ENCODE measurements at places on chromosomes 1 and 21.

DNA sequence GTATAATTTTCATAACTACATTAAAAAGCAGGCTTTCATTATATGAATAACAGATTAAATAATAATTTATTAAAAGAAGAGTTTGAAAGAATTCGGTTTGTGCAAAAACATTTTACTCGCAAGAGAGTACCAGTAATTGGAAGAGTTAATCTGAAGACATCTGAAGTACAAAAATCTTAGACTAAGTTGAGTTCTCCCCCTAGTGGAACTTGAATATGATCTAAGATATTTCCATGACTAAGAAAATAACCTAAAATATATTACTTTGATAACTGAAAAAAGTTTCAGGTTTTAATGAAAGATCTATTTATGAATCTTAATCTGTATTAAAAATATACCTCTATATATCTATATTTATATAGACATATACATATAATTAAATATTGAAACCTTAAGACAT, 112.5 kb upstream of the GFI1 start:
- peak; percentile 29 for DNase-seq

- no peak for DNase-seq
These were observed 559.6 kb upstream of the DAB1 start for GRCh38 chr1:57983441-57983840.

GRCh38 chr1:33143698-33144097, 38.1 kb downstream of the TRIM62 start:
- no peak for DNase-seq

- no peak for DNase-seq
These were observed 67.3 kb downstream of the RUNX1 start for GRCh38 chr21:34981791-34982190.

DNA sequence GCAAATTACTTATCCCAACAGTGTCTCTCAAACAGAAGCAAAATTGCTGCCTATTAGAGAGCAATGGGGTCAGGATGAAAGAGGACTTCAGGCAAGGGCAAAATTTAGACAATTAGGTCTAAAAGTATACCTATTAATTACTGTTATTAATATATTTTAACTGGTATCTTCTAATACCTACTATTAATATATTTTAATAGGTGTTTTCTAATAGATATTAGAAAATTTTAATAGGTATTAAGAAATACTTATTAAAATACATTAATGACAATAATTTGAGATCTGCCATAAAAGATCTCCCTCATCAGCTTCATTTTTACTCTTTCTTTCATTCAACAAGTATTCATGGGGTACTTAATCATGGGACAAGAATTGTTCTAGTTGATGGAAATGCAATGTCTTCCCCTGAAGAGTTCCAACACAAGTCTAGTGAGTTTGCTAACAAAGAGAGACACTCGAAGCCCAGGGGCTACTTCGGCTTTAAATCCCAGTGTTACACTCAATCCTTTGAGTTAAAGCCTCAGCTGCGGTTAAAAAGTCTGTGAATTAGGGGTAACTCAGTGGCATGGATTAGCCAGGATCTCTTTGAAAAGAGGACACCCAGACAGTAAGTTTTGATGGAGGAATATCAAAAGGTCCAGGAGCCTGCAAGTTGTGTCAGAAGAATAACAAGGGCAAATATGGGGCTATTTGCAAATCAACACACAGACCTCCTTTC, 44.1 kb downstream of the STYXL2 start:
- no peak for DNase-seq

GRCh38 chr1:4146101-4146500, 246.0 kb upstream of the C1orf174 start:
- DNase-seq, result no peak

DNA sequence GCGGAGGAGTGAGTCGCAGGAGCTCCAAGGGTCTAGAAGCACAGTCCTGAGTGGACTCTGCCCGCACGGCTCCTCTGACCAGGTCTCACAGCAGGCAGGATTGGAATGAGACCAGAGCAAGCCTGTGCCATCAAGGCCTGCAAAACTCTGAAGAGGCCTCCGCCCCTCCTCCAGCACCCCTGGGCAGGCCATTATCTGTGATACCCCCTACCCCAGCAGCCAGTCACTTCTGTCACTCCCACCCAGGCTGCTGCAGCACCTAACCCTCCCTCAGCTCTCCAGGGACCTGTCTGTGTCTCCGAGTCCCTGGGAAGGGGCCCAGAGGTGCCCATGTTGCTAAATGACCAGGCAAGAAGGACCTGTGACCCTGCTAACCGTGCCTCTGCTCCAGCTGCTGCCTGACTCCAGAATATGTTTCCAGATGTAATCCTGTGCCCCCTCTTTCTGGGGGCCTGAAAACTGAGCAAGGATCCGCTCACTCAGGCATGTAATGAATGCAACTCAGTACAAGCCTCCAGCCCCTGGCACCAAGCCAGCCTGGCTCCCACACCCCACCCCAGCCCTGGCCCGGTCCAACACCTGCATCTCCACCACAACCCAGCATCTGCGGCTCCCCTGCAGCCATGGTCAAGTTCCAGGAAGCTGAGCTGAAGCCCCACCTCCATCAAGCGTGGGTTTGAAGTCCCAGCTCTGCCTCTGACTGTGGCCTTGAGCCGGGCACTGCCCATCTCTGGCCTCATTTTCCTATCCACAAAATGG, 22.1 kb upstream of the COL16A1 start:
- no peak for DNase-seq

DNA sequence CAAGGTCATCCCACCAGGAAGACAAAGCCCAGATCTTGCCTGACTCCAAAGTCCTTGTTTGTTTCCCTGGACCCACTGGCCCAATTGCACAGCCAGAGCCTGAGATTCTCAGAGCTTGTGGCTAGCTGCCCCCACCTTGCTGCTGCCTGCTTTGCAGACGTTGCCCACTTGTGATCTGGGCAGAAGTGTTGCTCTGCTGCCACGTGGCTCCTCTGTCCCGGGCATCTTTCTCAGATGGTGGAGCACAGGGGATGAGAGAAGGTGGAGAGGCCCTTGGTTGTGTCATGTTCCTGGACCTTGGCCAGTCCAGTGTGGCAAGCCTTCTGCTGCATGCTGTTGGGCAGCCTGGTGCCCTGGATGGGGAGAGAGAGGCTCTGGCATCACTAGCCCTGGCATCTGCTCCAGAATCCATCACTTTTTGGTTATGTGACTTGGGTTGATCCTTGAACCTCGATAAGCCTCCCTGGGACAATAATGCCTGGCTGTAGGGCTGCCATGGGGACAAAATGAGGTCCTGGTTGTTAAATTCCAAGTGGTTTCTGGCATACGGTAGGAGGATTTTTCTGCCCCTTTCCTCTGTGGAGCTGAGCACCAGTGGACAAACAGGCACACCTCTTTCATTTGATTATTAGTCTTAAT, 1.5 kb upstream of the NR0B2 start:
- DNase-seq, result no peak
